B cell (primary cell): ENCODE measurements at places on chromosomes 5 and 9. TPM values are rescaled to one million over a fixed set of nuclear protein-coding genes. Genes with fewer than 3 reads are reported as not detected.

DNA sequence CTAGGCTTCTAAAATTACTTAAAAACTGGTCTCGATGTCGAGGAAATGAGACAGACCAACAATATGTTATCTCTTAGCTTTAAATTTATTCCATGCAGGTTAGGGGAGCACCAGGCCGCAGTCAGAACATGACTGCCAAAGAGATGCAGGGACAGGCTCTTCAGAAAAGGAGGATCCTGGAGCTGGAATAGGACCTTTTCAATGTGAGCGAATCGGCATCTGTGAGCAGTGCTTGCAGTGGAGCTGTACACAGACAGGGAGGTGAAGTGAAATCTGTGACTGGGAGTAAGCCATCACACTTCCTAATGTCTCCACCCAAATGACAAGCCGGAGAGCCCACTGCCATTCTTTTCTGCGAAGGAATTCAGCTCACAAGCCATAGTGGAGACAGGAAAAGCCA, 78.2 kb downstream of the EFNA5 start:
- no peaks in the 10 kb centered on the region for H3K4me1 ChIP-seq
- no peaks in the 10 kb centered on the region for H3K36me3 ChIP-seq
- H3K27ac ChIP-seq, result no peak overlapping the region
- H3K27me3 ChIP-seq, result no peaks in the 10 kb centered on the region
- DNase-seq, result no peak

- no peaks in the 10 kb centered on the region for H3K4me1 ChIP-seq
- no peaks in the 10 kb centered on the region for H3K36me3 ChIP-seq
- no peaks in the 10 kb centered on the region for H3K27me3 ChIP-seq
- no peak overlapping the region for H3K4me3 ChIP-seq
These were observed 5.7 kb upstream of the GARNL3 start for GRCh38 chr9:127258606-127259471.

Gene BTNL3
- not detected in 2 replicates for polyA plus RNA-seq

Gene OGN
- not detected in 2 replicates for polyA plus RNA-seq

- H3K27ac ChIP-seq, result no peak overlapping the region
- H3K4me1 ChIP-seq, result peaks cover 89% of the 10 kb centered on the region
- H3K36me3 ChIP-seq, result no peaks in the 10 kb centered on the region
- no peak for DNase-seq
- no peaks in the 10 kb centered on the region for H3K27me3 ChIP-seq
- H3K4me3 ChIP-seq, result no peak overlapping the region
These were observed 12.1 kb downstream of the ADAM19 start for GRCh38 chr5:157563373-157563928.

DNA sequence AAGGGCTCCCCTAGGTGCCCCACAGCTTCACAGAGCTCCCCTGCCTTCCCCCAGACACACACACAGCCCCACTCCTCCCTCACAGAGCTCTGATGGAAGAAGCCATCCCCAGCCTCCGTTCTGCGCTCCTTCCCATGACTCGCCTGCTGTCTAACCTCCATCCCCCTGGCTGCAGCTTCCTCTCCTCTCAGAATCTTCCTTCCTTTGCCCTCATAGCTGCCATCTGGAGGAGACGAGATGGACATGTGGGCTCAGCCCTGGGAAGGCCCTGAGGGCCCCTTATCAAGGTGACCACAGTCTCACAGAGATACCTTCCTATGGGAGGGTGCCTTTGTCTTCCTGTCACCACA, 94.3 kb downstream of the PCDH1 start:
- no peaks in the 10 kb centered on the region for H3K27me3 ChIP-seq
- H3K36me3 ChIP-seq, result no peaks in the 10 kb centered on the region
- DNase-seq, result no peak
- H3K27ac ChIP-seq, result no peak overlapping the region
- H3K4me1 ChIP-seq, result no peaks in the 10 kb centered on the region

GRCh38 chr9:98833090-98833956, 25.9 kb downstream of the GALNT12 start:
- no peaks in the 10 kb centered on the region for H3K36me3 ChIP-seq
- no peak overlapping the region for H3K4me3 ChIP-seq
- no peak overlapping the region for H3K27ac ChIP-seq
- no peaks in the 10 kb centered on the region for H3K27me3 ChIP-seq
- H3K4me1 ChIP-seq, result no peaks in the 10 kb centered on the region

Gene RASGEF1C
- not detected in 2 replicates for polyA plus RNA-seq

DNA sequence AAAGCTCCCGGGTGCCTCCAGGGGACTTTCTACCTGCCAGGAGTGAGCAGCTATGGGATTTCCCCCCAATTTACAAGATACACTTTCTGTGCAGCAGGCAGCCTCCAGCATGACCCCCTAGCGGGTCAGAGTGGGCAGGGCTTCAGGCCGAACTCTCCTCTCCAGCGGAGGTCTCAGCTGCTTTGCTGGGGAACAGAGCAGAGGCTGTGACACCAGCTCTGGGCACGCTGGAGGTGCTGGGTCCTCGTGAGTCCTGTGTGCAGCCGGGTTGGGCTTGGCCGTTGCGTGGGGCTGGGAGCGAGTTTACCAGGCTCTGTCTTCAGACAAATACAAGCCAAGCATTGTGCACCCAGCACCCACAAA, 2.9 kb downstream of the NRARP start:
- H3K27me3 ChIP-seq, result no peaks in the 10 kb centered on the region
- no peak for DNase-seq
- no peaks in the 10 kb centered on the region for H3K36me3 ChIP-seq
- no peak overlapping the region for H3K27ac ChIP-seq

Gene GRM6
- not detected in 2 replicates for polyA plus RNA-seq
